ENCODE measurements at places on chromosomes 11 and 22. TPM values are rescaled to one million over a fixed set of nuclear protein-coding genes. Genes with fewer than 3 reads are reported as not detected.

Gene PDE2A
- 16.2 TPM for total RNA-seq

Gene SLC15A3
- 14.8 TPM for total RNA-seq

Gene OR6Q1
- not detected for total RNA-seq

Gene DEUP1
- total RNA-seq = 1.3 TPM

Gene KRTAP5-11
- total RNA-seq = not detected

Data from camera-type eye (tissue), 1 donor.